Uterine smooth muscle cell (primary cell): ENCODE measurements at places on chromosomes 2 and 18. TPM values are rescaled to one million over a fixed set of nuclear protein-coding genes. Genes with fewer than 3 reads are reported as not detected.

The SPOPL gene
- total RNA-seq, result 20.9 and 21.4 TPM in 2 replicates

The ABCG5 gene
- total RNA-seq, result not detected in 2 replicates

The SH3RF3 gene
- 2.1 and 4.7 TPM in 2 replicates for total RNA-seq

The IL36G gene
- total RNA-seq, result not detected in 2 replicates

The FEV gene
- not detected in 2 replicates for total RNA-seq

The COL4A4 gene
- total RNA-seq, result 0.75 and 2.7 TPM in 2 replicates

The SOWAHC gene
- total RNA-seq, result 16.3 and 17.2 TPM in 2 replicates
